Spleen (tissue), 13 donors: ENCODE measurements at places on chromosomes 11 and 22.

DNA sequence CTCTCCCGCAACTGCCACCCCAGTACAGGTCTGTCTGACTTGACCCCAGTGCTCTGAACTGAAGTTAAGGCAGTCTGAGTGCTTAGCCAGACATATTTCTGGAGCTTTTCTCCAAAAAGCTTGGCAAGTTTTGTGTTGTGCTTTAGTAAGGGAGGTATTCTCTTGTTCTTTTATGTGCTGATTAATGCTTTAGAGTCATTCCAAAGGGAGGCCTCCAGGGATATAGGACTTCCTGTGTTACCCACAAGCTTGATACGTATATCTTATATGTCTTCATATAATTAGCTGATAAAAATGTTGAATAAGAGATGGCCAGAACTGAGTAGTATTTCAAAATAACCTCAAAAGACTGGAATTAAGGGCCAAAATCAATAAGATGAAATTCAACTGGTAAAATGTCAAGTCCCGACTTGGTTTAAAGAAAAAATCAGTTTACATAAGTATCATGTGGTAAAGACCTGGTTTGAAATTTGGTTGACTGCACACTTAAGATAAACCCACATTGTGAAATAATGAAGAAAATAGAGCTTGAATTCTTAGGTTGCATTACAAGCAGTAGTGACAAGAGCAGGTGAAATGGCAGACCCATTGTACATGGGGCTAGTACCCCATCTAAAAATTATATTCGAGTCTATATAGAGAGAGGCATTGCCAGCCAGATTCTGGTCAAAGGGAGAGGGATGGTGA is 226.9 kb downstream of the SNX19 start:
- H3K27ac ChIP-seq, result no peak overlapping the region
- H3K36me3 ChIP-seq, result no peaks in the 10 kb centered on the region
- no peaks in the 10 kb centered on the region for H3K4me1 ChIP-seq
- H3K4me3 ChIP-seq, result no peak overlapping the region
- DNase-seq, result no peak

DNA sequence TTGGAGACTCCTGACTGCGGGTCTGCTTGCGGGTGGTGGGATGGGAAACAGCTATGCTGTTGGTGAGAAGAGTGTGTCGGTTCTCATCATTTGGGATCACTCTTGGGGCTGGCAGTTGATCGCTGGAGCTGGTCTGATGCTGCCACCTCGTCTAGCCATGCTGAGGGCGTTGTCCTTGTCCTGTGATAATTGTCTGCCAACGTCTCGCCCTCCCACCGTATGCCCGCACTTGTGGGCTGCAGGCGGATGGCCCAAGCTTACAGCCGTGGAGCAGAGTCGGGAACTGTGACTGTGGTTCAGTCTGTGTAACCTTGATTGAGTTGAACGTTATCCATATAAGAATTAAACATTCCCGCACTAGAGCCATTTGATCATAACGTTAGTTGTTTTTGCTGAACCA is 204.4 kb downstream of the TBC1D22A start:
- H3K4me1 ChIP-seq, result peaks cover 31% of the 10 kb centered on the region
- H3K27ac ChIP-seq, result no peak overlapping the region
- no peak overlapping the region for H3K4me3 ChIP-seq
- no peaks in the 10 kb centered on the region for H3K27me3 ChIP-seq

DNA sequence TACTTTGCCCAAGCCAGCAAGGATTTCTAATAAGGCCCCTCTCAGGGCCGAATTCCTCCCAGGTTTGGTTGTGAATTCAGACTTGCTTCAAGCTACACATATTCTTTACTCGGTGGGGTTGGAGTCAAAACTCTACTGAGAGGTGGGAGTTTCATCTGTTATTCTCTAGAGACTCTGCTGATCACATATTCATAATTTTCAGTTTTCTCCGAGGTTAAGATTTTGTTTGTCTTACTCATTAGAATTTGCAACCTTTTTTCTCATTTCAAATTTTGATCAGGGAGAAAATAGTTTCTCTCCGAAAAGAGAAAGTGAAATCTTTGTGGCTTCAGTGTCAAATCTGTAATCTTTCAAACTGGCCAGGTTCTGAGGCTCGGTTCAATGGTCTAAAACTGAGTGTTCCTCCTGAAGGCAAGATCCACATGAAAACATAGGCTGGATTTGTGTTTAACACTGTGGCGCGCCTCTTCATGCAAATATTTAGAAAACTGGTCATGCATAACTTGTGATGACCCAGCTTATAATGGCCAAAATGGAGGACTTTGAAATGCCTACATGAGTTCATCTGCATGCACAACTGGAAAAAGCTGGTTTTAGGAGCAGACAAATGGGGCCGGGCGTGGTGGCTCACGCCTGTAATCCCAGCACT is 21.5 kb upstream of the GSTP1 start:
- DNase-seq, result no peak
- peaks cover 9% of the 10 kb centered on the region for H3K27me3 ChIP-seq
- H3K36me3 ChIP-seq, result no peaks in the 10 kb centered on the region
- H3K27ac ChIP-seq, result no peak overlapping the region

- peaks cover 15% of the 10 kb centered on the region for H3K36me3 ChIP-seq
- no peaks in the 10 kb centered on the region for H3K4me1 ChIP-seq
- no peak overlapping the region for H3K27ac ChIP-seq
- no peak for DNase-seq
Observed at GRCh38 chr11:78097666-78098385, 18.2 kb upstream of the NDUFC2 start.

DNA sequence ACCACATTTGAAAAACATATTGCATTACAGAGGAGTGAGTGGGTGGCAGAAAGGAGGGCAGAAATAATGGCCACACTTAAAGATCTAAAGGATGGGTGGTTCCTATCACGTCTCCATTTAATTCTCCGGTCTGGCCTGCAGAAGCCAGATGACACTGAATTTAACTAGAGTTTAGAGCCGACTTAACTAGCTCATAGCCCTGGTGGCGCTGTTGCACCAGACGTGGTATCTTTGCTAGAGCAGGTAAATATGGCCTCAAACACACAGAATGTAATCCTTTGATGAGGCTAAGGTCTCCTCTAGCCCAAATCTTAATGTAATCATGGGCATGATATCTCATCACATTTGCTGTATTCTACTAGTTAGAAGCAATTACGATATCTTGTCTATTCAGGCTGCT is 51.5 kb upstream of the GAL start:
- H3K36me3 ChIP-seq, result no peaks in the 10 kb centered on the region
- no peaks in the 10 kb centered on the region for H3K27me3 ChIP-seq
- no peak overlapping the region for H3K27ac ChIP-seq
- no peaks in the 10 kb centered on the region for H3K4me1 ChIP-seq
- no peak for DNase-seq
